ENCODE measurements at places on chromosomes 13 and 19.

DNA sequence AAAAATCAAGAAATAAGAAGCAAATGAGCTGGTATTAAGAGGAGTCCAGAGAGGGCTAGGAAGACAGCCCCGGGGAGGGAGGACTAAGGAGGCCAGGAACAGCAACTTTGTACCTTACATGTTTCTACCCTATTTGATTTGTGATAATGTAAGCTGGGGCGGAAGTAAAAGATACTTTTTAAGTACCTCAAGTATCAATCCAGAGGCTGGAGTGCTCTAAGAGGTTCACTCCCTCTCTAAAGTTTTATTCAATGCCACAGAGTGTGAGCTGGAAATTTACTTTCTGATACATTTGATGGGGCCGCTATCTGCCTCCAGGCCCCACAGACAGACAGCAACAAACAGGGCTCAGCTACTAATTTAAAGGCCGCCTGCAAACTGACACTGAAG, 11.4 kb downstream of the MLLT1 start:
- no peak for DNase-seq

DNA sequence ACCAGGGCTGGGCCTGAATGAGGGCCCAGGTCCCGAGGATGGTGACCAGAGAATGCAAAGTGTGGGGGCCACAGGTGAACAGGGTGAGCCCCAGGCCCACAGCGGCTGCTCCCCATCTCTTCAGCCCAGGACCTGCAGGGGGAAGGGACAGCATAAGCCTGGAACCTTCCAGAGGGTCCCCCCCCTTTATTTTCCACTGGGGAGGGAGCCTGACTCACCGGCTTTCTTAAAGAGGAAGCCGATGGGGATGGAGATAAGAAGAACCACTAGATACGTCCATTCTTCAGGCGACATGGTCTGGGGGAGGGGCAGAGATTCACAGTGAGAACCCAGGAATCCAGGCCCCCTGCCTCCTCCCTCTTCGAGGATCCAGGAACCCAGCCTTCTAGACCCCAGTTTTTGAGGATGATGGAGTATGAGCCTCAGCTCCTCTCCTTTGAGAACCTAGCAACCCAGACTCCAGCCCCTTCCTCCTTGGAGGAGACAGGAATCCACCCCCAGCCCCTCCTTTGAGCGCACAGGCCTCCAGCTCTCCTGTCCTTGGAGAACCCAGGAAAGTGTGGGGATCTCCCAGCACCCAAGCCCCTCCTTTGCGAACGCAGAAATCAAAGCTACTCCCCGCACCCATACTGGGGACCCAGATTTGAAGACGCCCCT, 1.0 kb downstream of the MBOAT7 start:
- DNase-seq: no peak

GRCh38 chr19:4059453-4059871, 7.2 kb downstream of the ZBTB7A start:
- no peak for DNase-seq

DNA sequence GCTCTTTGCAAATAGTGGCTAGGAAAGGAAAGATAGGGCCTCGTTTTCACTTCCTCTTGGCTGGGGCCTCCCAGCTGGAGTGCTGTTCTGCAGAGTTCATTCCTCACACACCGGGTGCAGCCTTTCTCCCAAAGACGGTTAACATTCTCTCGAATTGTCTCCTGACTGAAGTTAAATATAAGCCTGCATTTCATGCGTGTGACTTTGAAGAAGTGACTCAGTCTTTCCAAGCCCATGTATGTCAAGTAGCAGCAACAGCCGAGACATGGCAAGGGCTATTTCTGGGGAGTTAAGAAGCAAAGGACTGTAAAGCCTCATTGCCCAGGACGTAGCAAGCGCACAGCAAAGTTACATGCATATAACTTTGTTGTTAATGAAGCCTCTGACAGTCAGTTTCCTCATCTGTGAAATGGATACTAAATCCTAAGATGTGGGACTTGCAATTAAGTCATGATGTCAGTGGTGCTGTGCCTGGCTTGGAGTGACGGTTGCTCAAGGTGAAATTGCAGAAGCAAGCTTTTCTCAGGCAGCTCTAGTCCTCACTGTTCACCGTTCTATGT, 502.4 kb downstream of the MYO16 start:
- DNase-seq: no peak

GRCh38 chr19:57935731-57936130, 529 bp upstream of the ZNF418 start:
- DNase-seq: no peak

- no peak for DNase-seq
Measured at GRCh38 chr19:56149656-56150038, 8.6 kb downstream of the ZNF444 start.

- peak; percentile 57 for DNase-seq
Measured at GRCh38 chr19:35559281-35559659, 4.2 kb downstream of the ATP4A start.

- DNase-seq: no peak
Measured at GRCh38 chr13:94487043-94487442, 7.6 kb upstream of the DCT start.

- DNase-seq: no peak
Measured at GRCh38 chr19:6241680-6242377, 37.9 kb downstream of the MLLT1 start.

DNA sequence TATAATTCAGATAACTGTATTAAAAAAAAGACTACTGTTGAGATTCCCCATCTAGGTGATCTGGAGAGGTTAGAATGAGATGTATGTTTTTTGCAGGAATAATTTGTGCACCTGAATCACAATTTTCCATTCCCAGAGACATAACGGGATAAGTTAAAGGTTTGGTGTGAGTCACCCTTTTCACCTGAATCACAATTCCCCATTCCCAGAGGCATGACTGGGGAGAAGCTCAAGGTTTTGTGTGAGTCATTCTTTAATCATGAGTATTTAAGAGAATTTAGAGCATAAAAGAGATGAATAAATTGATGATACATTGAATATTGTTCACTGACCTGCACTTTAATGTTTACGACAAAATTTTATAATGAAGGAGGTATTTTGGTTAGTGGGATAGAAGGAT, 9.0 kb downstream of the OR7A5 start:
- no peak for DNase-seq

Data from GM12891 (cell line).